D721Med (cell line): ENCODE measurements at places on chromosomes 4 and X.

DNA sequence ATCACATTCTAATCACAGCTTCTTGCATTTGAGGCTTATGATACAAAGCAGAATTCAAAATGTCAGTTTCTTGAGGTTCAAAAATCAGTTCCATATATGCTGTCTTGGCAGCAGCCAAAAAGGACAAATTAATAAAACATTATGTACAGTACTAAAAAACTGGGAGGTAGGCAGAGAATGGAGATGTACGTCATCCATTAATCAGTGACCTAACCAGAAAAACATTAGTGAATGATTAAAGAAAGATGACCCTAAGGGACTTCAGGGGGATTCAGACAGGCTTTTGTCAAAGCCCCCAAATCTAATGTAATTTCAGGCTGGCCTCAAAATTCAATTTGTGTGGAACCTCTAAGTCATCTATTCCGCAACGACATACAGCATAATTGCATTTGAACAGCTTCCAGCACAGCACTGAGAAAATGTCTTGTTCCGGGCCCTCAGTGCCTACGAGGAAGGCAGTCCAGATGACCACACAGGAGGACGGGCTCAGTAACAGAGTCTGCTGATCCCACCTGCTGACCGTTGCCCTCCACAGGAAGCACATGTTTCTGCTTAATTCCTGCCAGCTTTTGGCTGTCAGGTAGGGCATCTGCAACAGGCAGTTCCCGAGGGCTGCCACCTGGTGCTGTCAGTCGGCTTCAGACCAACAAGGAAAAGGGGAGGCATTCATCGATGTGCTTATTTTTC is 83.8 kb upstream of the HHIP start:
- no peak for DNase-seq

GRCh38 chr4:80125252-80126177 is 52.5 kb upstream of the ANTXR2 start:
- no peak for DNase-seq

DNA sequence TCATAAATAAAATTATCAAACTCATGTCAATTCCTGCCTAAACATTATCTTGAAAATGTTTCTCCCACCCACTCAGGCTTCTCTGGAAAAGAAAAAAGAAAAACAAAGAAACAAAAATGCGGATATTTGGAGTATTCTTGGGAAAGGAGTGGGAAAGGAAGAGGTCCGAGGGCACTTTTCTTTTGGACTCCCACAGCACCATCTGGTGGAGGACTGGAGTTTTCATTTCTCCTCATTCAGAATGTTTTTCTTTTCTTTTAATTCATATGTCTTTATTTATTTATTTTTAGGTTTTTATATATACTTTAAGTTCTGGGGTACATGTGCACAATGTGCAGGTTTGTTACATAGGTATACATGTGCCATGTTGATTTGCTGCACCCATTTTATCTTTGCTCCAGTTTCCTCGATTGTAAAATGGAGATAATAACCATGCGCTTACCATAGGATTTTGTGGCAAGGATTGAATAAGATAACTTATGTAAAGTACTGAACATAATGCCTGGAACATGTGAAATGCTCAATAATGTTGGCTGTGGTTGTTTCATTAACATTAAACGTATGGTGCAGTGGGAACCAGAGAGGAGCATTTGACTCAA is 8.0 kb upstream of the KCNE5 start:
- no peak for DNase-seq

GRCh38 chr4:92304121-92304520 is 355 bp downstream of the GRID2 start:
- no peak for DNase-seq

DNA sequence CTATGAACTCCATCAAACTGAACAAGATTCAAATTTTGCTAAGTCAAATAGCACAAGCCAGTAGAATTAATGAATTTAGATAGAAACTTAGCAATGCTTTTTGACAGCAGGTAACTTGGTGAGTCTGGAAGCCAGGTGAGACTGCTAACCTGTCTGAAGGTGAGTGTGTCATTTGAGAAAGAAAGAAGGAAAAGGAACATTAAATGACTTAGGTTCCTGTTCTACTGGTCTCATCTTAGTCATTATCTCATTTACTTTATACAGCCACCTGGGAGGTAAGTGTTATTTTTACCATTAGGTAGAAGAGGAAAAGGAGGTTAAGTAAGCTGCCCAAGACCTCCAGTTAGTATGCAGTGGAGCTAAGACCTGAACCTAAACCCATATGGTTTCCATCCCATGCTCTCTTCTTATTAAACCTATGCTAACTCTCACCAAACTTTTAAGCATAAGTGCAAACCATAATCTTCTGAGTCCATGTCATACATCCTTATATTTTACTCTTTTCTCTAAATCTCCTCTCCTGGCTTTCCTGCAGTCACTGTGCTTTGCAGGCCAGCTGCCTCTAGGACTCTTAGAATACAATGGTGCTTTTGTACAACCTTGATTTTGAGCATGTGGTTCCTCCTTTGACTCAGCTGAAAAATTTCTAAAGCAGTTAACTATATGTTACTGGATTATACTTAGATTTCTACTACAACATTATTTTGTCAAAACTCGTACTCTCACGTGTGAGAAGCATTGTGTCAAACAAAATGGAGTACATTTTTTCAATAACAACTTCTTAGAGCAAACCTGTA is 68.5 kb downstream of the ATP10D start:
- no peak for DNase-seq

DNA sequence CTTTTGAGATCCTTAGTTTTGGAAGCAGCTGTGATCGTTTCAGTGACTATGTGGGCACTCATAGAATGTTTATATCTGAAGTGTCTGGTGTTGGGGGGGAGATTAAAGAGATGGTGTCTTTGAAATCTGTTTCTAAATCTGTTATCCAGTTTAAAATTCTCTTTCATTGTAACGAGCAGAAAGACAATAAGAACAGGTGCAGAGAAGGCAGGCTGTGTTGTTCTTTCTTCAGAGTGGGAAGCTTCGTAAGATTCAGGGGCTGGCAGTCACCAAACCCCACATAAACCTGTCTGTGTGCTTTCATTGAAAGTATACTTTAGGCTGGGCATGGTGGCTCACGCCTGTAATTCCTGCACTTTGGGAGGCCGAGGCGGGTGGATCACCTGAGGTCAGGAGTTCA is 16.3 kb upstream of the DHRSX start:
- no peak for DNase-seq

DNA sequence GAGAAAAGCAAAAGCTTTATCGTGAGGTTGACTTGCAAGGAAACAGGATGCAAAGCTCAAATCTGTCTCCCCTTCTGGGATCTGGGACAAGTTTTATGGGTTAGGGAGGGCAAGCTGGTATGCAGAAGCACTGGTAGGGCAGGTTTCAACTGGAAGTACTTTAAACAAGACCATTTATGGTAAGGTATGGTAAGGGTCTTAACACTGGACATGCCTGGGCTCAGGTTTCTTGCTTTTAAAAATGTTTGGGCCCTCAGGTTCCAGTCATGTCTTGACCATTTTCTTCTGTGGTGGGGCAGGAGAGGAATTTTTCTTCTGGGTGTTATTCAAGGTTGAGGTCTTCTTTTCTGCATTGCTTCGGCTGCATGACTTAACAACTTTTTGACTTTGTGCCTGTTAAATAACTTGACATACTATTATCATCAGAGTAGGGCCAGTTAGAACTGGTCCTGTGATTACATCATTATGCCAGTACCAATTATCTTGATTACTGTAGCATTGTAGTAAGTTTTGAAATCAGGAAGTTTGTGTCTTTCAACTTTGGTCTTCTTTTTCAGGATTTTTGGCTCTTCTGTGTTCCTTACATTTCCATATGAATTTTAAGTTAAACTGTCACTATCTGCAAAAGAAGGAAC is 33.7 kb downstream of the CD38 start:
- no peak for DNase-seq

DNA sequence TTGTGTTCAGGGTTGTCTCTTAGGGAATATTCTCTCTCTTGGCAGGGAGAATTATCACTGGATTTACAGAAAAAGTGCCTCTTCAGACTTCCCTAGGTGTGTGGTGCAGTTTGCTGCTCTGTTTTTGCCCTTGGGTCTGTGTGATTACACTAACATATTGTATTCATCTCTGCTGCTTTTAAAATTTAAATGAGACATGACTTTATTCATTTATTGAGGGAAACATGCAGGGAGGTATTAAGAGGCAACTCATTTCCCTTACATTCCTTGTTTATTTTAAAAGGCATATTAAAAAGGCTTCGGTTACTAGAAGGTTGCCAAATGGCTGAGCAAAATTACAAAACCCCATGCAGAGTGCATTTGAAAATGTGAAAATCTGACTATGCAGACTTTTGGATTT is 135.1 kb upstream of the GEMIN8 start:
- no peak for DNase-seq

- DNase-seq, result no peak
Measured at GRCh38 chrX:153381684-153382532, 19.2 kb downstream of the PNMA6E start.

DNA sequence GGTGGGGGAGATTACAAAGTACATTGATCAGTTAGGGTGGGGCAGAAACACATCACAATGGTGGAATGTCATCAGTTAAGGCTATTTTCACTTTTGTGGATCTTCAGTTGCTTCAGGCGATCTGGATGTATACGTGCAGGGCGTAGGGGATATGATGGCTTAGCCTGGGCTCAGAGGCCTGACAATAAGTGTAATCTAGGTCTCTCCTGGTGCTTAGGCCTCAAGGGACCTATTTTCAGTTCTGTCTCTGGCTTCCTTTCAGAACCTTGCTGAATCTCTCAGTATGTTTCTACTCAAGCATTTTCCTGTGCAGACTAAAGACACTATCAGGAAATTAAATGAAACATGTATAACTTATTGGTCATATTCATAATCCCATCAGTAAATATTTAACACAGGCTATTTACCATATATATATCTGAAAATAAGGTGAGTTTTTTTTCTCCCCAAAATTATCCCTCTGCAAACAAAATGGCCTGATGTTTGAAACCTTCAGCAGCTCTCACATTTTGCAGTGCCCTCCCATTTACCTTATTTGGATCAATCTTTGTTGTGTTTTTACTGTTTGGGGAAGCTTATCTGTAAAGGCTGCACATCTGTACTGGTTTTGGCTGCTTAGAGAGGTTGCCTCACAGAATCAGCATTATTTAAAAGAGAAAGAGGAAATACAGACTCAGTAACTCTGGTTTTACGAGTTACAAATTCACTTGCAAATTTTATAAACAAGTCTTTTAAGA is 2.3 kb upstream of the ZCCHC4 start:
- no peak for DNase-seq

DNA sequence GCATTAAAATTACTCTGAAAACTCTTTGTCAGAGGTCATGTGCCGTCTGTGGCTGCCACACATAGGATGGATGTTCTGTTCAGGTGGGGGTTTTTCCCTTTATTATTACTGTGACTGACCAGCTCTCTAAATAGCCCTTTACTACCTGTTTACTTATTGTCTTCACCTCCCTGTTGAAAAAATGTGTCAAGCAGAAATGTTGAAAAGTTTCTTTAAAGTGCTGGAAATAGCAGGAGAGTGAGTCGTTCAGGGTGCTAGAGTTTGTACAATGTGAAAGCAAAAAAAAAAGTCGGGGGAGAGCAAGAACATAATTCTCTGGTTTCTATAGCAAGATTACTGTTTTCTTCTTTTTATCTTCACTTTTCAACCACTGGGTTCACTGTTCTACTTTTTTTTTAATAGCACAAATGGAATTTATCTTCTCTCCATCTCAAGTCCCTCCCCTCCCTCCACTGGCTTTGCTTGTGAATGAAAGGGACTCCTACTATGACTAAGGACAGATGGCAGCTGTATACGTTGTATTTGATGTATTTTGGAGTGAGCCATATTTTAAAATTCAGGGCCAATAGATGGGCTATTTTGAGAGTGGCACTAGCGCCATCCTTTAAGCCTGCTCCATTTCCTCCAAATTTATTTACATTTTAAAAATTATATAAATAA is 33.3 kb downstream of the ARX start:
- no peak for DNase-seq

- DNase-seq, result no peak
Measured at GRCh38 chr4:93086356-93086755, 742.2 kb upstream of the ATOH1 start.

DNA sequence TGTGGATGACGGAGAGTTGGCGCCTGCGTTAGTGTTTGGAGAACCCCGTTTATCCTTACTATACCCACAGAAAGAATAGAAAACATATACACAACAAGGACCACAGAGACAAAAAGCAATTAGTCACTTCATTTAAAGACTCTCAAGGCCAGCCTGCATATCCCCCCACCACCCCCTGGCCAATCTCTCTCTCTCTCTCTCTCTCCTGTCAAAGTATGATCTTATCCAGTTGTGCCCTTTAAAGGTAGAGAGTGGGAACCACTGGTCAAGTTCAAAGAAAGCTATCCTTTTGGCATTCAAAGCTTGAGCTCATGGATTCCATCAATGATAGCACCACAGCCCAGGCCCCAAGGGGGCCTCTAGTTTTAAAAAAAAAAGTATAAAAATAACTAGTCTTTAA is 180.3 kb upstream of the MBNL3 start:
- DNase-seq, result no peak

GRCh38 chrX:139692506-139692849 is 15.5 kb downstream of the MCF2 start:
- DNase-seq, result no peak

- DNase-seq, result no peak
Measured at GRCh38 chrX:138775517-138775916, 64.0 kb upstream of the FGF13 start.

DNA sequence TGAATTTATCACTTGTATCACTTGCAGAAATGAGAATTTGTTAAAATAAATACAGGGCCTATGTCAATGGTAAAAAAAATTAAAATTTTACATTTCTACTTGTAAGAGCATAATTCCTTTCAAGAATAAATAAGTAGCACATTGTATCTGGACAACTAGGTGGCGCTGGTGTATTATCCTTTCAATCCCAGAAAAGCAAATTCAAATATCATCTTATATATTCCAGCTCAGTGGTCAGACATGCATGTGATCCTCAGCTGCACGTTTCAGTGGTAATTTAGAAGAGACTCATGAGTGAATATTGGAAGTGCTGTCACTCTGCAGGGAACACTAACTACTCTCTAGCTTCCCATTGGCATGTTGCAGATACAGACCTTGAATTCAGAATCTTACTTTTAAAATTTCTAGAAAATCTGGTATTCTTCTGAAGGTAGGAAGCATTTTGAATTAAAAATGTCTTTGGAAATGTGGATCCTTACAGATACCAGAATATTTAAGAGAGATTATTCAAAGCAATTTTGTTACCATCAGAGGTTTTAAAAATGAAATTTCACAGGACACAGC is 1414.7 kb upstream of the TENM3 start:
- no peak for DNase-seq

GRCh38 chrX:47446431-47446830 is 36.6 kb downstream of the ZNF41 start:
- DNase-seq, result no peak

GRCh38 chrX:54920610-54921426 is at the start of gene TRO:
Gene TRO, plus strand, starts transcription at chrX:54920824. Its CDS starts 1,423 bp downstream, at chrX:54922247.
- DNase-seq, result no peak

- no peak for DNase-seq
Measured at GRCh38 chr4:26746802-26747213, 113.8 kb upstream of the STIM2 start.

- DNase-seq, result no peak
Measured at GRCh38 chrX:12988797-12989196, 13.9 kb downstream of the TMSB4X start.

DNA sequence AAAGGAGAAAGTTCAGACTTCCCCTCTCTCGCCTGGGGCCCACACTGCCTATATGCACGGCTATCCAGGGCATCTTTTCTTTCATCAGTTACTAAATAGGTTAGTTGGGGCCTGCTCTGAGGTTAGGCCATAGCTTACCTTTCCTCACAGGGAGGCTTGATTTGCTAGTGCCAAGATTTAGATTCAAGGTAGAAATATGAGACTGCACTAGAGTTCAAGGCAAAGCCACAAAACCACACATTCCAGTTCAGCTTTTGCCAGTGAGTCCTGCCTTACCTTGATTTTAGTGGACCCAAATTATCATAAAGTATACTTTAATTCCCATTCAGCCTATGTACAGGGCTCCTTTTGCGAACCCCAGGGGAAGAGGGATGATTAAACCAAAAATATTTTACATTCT is 762.8 kb downstream of the PDHA2 start:
- no peak for DNase-seq
